Renal pelvis (tissue), 12 donors: ENCODE measurements at places on chromosomes 4 and X.

DNA sequence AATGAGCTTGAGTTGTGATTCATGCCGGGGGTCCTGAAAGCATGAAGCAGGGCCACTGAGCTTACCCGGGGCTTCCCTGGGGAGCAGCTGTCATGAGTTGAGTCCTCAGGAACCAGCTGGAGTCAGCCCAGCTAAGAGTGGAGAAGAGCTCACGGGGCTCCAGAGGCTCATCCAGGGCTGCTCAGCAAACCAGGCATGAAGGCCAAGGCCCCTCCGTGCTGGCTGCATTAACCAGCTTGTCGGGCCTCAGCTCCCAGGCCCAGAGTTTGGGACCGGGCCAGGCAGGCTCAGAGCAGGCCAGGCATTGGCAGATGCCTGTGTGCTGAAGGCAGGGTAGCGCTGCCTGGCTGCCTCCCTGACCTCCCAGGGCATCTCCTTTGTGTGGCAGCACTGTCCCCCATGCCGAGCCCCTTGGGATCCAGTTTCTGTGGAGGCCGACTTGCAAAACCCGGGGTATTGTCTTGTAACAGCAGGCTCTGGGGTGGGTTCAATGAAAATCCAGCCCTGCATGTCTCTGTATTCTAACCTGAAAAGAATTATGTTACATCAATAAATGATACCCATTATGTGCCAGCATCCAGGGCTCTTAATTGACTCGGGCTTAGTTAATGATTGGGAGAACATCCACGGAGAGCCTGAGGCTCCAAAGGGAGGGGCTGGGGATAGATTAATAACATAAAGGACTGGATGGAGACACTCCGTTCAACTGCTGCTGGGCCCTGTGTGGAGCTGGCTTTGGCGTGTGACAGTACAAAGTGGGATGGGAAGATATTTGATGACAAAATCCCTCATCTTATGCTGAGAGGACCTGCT is 68.0 kb upstream of the MSX1 start:
- DNase-seq, result no peak

DNA sequence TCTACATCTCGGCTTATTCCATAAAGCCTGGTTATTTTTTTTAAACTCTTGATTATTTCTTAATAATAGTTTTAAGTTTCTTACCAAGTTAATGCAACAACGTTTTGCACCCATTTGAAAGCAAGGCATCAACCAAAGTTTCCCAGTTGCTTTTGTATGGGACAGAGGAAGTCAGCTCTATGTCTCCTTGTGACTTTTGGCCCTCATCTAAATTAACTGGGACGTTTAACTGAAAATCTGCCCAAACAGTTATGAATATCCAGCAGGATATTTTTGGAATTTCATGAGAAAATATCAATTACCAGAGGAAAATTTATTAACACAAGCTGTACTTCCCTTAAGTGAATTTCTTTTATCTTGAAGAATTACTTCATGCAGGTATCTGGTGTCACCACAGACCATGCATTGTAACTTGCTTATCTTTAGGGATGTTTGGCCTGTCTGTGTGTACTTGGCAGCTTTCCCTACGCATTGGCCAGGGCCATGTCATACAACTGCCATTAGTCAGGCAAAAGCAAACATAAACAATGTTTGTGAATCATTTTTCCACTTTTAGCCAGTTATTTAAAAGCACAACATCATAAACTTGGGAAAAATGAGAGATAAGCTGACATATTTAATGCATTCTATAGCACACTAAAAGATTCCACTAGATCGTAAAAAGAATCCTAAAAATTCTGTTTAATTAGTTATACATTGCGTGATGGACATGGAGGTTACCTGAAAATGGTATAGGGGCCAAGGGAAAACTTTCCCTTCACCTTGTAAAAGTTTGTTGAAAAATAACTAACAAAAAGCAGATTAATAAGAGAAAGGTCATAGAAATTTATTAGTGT is 101.4 kb upstream of the PDE5A start:
- DNase-seq, result peak; percentile 57

DNA sequence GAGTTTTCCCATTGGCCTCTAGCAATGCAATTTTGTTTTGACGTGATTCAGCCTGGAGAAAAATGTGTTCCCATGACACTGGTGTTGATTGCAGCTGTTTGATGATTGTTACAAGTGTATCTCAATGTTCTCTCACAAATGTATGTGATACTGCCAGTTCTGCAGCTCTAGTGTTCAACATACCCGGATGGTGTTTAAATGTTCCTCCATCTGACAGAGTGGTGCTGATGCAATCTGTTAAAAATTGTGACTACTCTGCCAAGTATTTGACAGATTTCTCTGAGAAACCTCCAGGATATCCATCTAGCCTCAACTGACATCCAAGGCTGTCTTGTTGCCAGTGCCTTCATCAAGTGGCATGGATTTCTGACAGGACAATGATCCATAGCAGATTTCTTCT is 657.2 kb upstream of the DIAPH2 start:
- no peak for DNase-seq

GRCh38 chr4:40269133-40269532 is 66.0 kb upstream of the CHRNA9 start:
- DNase-seq, result no peak

- DNase-seq, result no peak
These were observed 912 bp downstream of the CXorf65 start for GRCh38 chrX:71105628-71106027.

DNA sequence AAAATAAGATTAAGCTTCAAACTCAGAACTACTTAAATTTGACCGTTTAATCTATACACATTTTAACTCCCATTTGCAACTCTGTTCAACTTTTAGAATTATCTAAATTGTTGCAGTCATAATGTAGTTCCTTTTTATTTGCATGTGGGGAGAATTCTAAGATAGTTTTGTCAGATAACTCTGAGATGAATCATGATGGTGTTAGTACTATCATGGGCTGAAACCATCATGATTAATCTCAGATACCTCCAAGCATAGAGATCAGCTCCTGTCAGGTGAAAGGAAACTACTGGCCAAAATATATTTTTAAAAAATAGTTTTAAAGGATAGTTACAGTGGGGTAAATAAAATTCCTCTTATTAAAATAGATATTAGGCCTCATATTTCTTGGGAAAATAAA is 39.0 kb downstream of the FBXO8 start:
- no peak for DNase-seq

GRCh38 chr4:130808492-130808891 is 1712.5 kb downstream of the C4orf33 start:
- no peak for DNase-seq

- no peak for DNase-seq
These were observed 118.2 kb upstream of the IQCM start for GRCh38 chr4:149933883-149934282.

DNA sequence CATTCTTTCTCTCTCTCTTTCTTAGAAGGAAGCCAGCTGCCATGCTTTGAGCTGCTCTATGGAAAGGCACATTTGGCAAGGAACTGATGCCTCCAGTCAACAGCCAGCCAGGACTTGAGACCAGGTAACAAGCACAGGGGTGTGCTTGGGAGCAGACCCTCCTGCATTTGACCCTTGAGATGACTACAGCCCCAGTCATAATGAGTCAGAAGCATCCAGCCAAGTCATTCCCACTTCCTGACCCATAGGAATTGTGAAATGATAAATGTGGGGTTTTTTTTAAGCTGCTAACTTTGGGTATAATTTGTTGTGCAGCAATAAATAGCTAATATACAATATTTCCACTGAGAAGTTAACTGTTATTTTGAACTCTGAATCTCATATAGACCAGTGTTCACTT is 446.9 kb downstream of the GRXCR1 start:
- DNase-seq, result no peak

GRCh38 chrX:154529206-154529612 is 13.2 kb upstream of the FAM3A start:
- DNase-seq, result no peak

- DNase-seq, result no peak
These were observed 1.2 kb downstream of the BCOR start for GRCh38 chrX:40096395-40097091.

- no peak for DNase-seq
These were observed 102.8 kb downstream of the STOX2 start for GRCh38 chr4:184007891-184008290.

DNA sequence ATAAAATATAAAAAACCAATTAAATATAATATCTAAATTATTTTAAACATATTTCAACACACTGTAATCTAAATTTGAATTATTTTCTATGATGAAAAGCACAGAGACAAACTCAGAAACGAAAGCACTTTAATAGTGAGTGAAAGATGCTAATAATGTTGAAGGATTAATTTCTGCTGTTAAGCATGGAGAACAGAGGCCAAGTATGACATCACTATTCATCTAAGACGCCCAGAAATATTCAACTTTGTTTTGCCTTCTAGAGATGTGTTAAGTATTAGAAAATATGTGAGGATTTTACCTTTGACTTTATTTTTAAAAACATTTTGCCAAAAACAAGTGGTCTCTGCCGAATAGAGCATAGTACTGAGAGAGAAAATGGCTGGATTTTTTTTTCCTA is 19.3 kb downstream of the ARHGEF6 start:
- DNase-seq, result no peak
